ENCODE measurements at places on chromosomes 5 and 9. TPM values are rescaled to one million over a fixed set of nuclear protein-coding genes. Genes with fewer than 3 reads are reported as not detected.

The KCNIP1 gene
- total RNA-seq = 0.09 TPM

The SPARC gene
- total RNA-seq = 152 TPM

The WDR41 gene
- 33.5 TPM for total RNA-seq

The AP3S1 gene
- 56.1 TPM for total RNA-seq

The ADAMTS6 gene
- total RNA-seq = 11.5 TPM

The KIF20A gene
- total RNA-seq = 40.0 TPM

The SLC31A2 gene
- 11.8 TPM for total RNA-seq

The PCDHGA6 gene
- 0.47 TPM for total RNA-seq

The SAXO1 gene
- total RNA-seq = 0.09 TPM

The FREM1 gene
- 5.1 TPM for total RNA-seq

The BTNL3 gene
- not detected for total RNA-seq

GRCh38 chr9:29958469-29958868, 2385.2 kb upstream of the C9orf72 start:
- no peak for DNase-seq

- DNase-seq = no peak
These were observed 15.1 kb upstream of the IGFBPL1 start for GRCh38 chr9:38439291-38439915.

- DNase-seq = no peak
These were observed 484.6 kb downstream of the SPATA31A7 start for GRCh38 chr9:61674465-61674864.

DNA sequence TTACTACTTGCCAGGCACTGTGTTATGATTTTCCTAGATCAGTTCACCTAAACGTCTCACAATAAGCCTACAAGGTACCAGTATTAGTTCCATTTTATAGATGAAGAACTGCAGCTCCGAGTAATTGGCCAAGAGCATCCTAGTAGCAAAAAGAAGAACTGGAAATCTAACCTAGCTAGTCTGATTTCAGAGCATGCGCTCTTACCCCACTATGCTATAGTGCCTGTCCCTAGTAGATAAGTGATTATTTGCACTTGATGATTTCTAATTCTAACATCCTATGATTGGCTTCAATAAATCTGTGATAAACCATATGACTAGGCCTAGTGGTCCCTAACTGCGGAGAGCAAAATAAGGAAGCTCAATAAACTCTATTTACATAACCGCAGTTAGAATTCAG, 7.1 kb upstream of the PLAC8L1 start:
- DNase-seq = no peak

GRCh38 chr9:8832955-8833354, 1033.4 kb upstream of the DMAC1 start:
- no peak for DNase-seq

DNA sequence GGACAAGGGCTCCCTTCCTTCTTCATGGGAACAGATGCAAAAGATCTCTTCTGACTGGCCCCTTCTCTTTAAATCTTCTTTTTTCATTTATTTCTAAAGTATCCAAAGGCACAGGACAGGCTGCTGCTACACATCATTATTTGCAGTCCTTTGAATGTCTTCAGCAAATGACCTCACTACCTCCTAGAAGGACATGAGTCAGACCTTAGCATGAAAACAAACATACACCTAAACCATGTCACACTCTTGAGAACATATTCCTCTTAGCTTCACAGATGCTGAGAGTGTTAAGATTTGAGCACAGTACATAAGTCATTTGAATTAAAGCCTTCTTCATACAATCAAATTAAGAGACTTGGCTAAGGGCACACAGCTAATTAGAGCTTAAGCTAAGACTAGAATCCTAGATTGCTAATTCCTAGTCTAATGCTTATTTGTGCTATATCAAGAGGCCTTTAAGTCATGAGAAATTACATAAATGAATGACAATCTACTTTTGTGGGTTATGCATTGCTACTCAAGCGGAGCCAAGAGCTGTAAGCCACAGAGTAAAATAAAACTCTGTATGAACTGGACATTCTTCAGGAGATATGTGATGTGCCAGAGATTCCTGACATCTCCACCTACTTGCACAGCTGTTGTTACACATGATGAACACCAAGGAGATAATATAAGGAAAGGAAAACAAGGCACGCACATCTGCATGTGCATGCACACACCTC, 109.1 kb upstream of the PTGER4 start:
- no peak for DNase-seq

DNA sequence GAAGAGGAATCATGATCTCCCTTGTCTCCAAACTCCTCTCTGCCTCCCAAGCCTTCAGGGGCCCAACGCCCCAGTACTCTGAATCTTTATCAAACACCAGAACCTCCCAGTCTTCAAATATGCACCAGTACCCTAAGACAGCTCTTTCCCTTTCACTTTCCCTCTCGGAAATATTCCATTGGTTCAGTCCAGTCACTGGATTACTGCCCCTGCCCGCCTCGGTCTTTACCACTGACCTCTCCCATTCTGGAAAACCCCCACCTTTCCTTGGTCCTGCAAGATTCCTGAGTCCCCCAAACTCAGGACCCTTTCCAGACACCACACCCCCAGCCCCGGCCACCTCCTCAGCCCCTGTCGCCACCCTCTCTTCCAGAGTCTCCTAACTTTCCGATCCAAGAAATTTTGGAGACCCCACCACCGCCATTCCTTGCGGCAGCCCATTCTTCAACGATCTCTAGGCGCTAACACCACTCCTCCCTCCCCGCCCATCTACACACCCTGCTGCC, 674 bp downstream of the C5orf15 start:
- DNase-seq = no peak

DNA sequence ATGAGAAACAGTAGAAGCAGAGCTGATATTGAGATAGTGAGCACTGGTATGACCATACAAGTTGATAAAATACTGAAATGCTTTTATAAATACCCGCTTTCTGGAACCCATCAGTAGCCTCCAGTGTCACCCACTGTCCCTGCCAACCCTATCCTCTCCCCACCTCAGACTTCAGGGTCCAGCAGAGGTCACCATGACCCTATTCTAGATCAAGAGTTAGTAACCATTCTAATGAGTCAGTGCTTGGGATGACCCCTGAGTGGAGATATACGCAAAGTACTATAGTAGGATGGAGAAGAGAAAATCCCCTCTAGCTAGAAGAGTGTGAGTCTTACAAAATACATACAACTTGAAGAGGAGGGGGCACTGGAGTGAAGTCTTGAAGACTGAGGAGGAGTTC, 297.9 kb upstream of the BRINP1 start:
- DNase-seq = no peak

GRCh38 chr9:98321269-98321668, 65.8 kb upstream of the TBC1D2 start:
- no peak for DNase-seq

- DNase-seq = no peak
These were observed 133.7 kb downstream of the DIRAS2 start for GRCh38 chr9:90508940-90509339.

DNA sequence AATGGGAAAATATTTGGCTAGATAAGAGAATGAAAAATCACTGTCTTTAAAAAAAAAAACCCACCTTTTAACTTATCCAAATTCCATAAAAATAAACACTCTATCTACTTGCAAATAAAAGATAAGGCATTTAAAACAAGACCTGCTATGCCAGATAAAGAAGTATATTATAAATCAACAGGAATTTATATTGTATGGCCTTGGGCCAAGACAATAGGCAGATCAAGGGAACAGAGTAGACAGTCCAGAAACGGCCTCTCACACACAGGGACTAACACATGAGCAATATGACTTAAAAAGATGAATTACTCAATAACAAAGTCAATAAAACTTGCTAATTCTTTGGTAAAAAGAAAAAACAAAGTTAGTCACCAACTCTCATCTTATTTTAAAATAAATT, 34.7 kb upstream of the ICE1 start:
- no peak for DNase-seq

GRCh38 chr9:131095666-131096268, 564 bp upstream of the AIF1L start:
- no peak for DNase-seq

DNA sequence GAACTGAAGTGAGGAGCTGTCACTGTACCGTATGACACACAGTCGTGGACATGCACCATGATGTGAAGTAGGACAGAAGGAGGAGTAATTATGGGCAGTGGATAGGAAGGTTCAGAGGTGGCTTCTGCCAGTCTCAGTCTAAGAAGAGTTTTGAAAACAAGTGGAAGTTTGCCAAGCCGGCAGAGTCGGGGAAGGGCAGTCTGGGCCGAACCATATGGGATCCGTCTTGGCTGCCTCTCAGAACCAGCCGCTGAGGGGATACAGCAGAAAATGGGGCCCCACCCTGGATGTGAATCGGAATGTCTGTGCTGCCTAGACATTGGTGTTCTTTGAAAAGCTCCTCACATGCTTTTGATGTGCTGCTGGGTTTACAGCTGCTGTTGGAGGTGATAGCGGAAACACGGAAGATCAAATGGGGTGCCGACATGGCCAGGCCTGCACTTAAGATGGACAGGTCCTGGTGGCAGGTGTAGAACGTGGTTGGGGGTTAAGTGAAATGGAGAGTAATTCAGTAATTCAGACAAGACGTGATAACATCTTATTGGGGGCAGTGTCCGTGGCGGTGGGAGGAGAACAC, 11.2 kb downstream of the SNX18 start:
- no peak for DNase-seq

DNA sequence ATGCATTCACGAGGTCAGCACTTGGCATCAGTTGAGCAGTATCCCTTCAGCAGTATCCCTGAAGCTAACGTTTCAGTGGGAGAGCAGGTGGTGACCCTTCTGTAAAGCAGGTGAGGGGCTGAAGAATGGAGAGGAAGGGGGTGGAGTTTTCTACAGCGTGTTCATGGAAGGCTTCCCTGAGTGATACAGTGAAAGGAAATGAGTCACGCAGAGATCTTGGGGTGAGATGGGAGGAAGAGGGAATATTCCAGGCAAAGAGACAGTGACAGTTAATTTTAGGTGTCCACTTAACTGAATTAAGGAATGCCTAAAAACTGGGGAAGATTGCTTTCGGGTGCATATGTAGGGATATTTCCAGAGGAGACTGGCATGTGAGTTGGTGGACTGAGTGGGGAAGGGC, 25.7 kb downstream of the TAS2R1 start:
- DNase-seq = no peak

GRCh38 chr5:68369457-68370125, 154.0 kb downstream of the PIK3R1 start:
- peak; percentile 48 for DNase-seq

GRCh38 chr5:115333164-115333563, 36.7 kb upstream of the CCDC112 start:
- DNase-seq = no peak

DNA sequence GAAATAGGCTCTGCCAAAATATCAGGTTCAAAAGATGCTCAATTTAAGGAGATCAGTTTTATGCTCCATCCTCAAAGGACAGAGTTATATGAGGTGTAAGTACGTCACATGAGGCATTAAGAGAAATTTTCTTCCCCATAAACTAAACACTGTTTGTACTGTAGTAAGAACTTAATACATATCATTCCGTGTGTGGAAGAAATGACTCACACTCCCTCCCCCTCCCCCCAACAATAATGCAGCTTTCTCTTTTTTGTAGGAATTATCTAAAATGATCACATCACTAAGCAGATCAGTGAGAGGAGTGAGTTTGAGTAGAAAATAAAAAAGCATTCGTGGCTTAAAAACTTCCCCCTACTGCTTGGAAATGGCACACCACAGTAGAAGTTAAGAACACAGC, 2.2 kb downstream of the CDH12 start:
- no peak for DNase-seq

DNA sequence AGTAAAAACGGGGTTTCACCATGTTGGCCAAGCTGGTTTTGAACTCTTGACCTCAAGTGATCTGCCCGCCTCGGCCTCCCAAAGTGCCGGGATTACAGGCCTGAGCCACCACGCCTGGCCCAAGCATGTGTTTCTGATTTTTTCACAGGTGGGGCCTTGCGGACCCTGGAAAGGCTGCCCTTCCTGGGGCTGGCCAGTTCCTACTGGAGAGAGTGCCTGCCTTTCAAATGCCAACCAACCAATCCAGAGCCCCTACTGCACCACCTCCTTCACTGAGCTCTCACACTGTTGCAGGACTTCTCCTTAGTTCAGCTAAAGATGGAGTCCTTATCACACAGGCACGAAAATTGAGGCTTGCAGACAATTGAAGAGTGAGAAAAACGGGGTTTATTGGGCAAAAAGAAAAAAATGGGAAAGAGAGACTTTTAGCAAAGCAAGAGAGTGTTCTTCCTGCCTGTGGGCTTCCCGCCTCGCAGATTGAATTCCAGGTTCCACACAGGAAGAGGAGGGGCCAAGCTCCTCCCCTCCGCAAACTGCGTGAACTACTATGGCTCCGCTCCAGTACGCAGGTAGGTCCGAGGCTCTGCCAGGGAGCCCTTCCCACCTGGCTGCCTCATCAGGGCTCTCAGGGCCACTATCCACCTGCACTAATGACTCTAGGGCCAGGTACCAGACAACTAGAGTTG, 8.3 kb upstream of the CMBL start:
- no peak for DNase-seq

DNA sequence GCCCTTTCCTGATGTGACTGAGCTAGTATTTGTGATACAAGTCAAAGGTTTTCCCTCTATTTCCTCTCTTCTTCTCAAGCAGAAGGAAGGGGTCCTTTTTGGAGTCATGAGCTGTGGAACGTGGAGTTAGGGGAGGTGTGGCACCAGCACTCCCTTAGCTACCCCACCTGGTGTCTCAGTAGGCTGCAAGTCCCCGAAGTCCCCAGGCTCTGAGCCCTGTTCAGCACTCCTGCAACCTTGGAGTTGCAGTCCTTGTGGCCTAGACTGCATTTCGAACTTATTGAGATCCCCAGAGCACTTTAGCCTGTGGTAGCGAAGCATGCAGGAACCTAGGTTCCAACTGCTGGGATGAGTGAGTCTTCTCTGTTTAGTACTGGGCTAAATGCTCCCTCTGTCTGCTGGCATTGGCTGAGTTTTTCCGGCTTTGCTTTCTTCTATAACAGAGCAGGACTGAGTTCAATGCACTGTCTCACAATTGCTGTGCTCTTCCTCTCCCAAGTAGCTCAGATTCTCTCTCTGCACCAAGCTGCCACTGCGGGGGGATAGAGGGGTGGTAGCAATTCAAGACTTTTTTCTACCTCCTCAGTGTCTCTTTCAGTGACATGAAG, 600.7 kb upstream of the CDH9 start:
- no peak for DNase-seq

DNA sequence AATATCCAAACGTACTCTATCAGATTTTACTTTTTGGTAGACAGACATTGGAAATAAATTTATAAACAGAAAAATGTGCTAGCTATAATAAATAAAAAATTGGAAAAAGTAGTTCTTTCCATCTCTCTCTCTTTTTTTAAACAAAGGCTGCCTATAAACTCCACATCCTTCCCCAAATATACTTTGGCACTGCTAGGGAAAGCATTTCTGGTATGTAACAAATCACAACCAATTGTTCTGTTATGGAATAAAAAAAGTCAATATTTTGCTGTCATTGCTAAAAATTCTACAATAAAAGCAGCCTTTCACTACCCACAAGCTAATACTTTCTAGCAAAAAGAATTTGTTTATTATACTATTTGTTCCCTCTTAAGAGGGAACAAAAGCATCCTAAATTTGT, 169.2 kb upstream of the TARS1 start:
- DNase-seq = no peak
